ENCODE measurements at places on chromosomes 16 and 17.

GRCh38 chr17:72530454-72530853 is 409.6 kb downstream of the SOX9 start:
- H3K36me3 ChIP-seq = no peaks in the 10 kb centered on the region
- H3K4me3 ChIP-seq = no peak overlapping the region
- H3K27ac ChIP-seq = no peak overlapping the region
- DNase-seq = no peak
- peaks cover 3% of the 10 kb centered on the region for H3K4me1 ChIP-seq

DNA sequence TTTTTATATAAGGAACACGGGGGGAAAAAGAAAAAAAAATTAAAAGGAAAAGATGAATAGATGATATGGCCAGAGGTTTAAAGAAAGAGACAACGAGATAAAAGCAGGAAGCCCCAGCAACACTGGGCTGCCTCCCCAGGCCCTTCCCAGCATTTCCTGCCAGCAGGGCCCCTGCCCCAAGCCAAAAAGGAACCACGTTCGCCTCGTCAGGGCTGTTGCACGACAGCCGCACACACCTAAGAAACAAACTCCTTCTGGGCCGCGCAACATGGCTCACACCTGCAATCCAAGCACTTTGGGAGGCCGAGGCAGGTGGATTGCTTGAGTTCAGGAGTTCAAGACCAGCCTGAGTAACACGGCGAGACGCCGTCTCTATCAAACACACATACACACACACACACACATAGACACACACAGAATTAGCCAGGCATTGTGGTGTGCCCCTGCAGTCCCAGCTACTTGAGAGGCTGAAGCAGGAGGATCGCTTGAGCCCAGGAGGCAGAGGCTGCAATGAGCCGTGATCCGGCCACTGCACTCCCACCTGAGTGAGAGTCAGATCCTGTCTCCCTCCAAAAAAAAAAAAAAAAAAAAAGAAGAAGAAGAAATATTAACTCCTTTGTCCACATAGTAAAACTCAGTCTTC is 83.0 kb downstream of the ANKRD11 start:
- H3K27me3 ChIP-seq = no peaks in the 10 kb centered on the region
- peaks cover 68% of the 10 kb centered on the region for H3K4me1 ChIP-seq

DNA sequence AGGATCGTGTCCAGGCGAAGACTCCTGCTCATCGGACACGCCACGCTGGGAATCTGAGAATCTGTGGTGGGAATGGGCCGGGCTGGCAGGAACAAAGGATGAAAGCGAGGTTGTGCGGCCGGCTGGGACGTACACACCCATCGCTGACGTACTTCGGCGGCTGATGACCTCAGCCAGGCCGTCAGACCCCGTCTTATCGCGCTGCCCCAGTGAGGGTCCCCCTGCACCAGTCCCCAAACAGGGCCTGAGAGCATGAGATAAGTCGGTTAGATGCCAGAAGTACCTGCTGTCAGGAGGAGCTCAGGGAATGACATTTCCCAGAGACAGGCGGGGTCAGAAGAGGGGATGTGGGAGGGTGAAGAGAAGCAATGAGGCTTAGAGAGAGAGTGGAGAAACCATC is 16.0 kb upstream of the SP6 start:
- no peak for DNase-seq
- H3K36me3 ChIP-seq = no peaks in the 10 kb centered on the region
- peaks cover 7% of the 10 kb centered on the region for H3K4me1 ChIP-seq
- H3K27me3 ChIP-seq = no peaks in the 10 kb centered on the region
- no peak overlapping the region for H3K4me3 ChIP-seq

DNA sequence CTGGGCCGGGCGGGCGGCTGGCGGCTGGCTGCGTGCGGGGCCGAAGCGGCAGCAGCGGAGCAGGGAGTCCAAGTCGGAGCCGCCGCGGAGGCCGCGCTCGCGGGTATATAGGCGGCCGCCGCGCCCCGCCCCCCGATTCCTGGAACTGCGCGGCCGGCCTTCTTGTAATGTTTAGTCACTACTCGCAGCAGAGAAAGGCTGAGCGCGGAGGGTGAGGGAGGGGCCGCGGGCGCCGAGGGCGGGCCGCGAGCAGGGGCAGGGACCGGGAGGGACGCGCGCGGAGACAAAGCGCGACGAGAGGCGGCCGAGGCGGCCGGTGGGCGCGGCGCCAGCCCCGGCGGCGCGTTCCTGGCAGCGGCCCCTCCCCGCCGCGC is at the start of gene SOCS3:
SOCS3 (minus strand) TSS at position 81 of the 374 bp plus-strand sequence. CDS start 982 bp downstream, outside the sequence.
- no peaks in the 10 kb centered on the region for H3K27me3 ChIP-seq
- H3K4me1 ChIP-seq = peaks cover 37% of the 10 kb centered on the region
- H3K4me3 ChIP-seq = peak within 1 kb of the TSS; percentile 97
- H3K36me3 ChIP-seq = peaks cover 10% of the 10 kb centered on the region
- DNase-seq = peak; percentile 86

All from thoracic aorta (tissue), 2 donors.